ENCODE measurements at places on chromosomes 6 and 20. TPM values are rescaled to one million over a fixed set of nuclear protein-coding genes. Genes with fewer than 3 reads are reported as not detected.

Gene SCUBE3
- 0.70 TPM for total RNA-seq

Gene ZC2HC1B
- not detected for total RNA-seq

Gene MYH7B
- total RNA-seq = 0.10 TPM

Gene F13A1
- total RNA-seq = 11.4 TPM

Gene CRYBG1
- 19.3 TPM for total RNA-seq

Gene OPRM1
- total RNA-seq = not detected

Gene LGSN
- total RNA-seq = 0.45 TPM

Gene GPR31
- total RNA-seq = not detected

Gene WTAP
- total RNA-seq = 108 TPM

Gene CPXM1
- total RNA-seq = 29.3 TPM

Gene PHF1
- total RNA-seq = 46.7 TPM

Gene DYNLT2
- 3.3 TPM for total RNA-seq

Gene CLIC5
- total RNA-seq = not detected

Gene PTPRT
- total RNA-seq = not detected

Gene SLC17A3
- total RNA-seq = 0.27 TPM

Gene ZNF391
- total RNA-seq = 22.5 TPM

- DNase-seq = peak; percentile 35
Observed at GRCh38 chr6:155530219-155530834, 74.7 kb upstream of the NOX3 start.

- DNase-seq = no peak
Observed at GRCh38 chr20:39133201-39133600, 171.1 kb downstream of the DHX35 start.

GRCh38 chr20:19222520-19223040 is 10.1 kb downstream of the SLC24A3 start:
- DNase-seq = no peak

DNA sequence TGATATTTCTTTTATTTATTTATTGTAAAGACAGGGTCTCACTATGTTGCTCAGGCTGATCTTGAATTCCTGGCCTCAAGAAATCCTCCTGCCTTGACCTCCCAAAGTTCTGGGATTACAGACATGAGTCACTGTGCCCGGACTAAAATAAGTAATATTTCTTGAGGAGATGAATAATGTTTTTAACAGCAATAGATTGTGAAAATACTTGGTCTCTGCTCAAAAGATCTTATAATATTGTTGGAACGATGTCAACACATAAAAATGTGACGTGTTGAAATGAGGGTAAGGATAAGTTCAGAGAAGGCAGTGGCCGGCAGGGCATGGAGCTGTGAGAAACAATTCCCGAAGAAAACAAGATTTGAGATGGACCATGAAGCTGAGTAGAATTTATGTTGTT is 178.7 kb downstream of the GJA1 start:
- no peak for DNase-seq

DNA sequence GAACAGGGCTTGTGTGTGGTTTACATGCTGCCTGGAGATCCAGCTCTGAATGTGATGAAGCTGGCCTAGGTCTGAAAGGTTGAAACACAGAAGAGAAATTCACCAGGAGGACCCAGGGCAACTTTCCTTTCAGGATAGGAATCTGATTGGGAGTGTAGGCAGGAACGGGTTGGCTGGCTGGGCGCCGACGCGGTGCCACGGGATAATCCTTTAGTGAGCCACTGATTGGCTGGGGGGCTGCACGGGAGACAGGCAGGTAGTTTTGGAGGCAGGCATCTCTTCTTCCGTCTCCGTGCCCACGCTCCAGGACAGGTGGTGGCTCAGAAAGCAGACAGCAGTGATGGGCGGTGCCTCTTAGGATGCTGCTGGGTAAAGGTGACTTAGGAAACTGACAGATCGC is 294.6 kb downstream of the CDH4 start:
- DNase-seq = no peak

GRCh38 chr6:13769034-13769654 is 45.2 kb downstream of the MCUR1 start:
- DNase-seq = no peak

- DNase-seq = peak; percentile 88
Observed at GRCh38 chr20:50588034-50588736, 78.0 kb downstream of the PTPN1 start.

DNA sequence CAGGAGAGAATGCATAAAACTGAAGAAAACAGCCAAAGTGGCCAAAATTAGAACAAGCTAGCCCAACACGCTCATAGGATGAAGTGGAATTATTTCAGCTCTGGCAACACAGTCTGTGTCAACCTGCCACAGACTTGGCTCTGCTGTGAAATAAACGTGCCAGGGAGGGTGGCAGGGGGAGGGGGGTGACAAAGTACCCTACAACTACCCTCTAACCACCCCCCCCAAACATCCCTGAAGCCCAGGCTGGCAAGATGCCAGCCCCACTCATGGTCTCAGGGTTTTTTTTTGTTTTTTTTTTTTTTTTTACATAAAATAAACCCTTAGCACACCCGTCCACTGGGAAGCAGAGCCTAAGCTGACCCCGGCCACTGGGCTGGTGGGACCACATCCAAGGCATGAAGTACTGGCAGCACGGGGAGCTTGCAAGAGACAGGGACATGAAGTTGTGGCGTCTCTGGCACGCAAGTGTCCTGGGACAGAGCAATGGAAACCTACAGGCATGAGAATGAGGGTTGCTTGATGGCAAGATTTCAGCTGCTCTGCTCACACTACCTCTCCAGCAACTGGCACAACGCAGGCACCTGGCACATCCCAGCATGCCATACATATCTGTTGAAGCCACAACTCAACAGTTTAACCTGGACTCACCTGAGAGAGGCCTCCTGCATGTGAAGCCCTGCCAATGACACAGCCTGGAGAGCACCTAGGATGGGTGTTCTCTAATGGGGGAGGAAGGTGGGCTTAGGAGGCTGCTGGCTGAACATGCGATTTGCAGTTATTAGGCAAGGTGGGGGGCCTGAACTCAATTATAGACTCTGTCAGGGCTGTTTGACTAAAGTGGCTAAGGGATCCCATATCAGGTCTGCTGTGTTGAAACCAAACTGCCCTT is 76.4 kb downstream of the TRAM2 start:
- no peak for DNase-seq

- no peak for DNase-seq
Observed at GRCh38 chr20:47659904-47660601, 125.2 kb downstream of the SULF2 start.

DNA sequence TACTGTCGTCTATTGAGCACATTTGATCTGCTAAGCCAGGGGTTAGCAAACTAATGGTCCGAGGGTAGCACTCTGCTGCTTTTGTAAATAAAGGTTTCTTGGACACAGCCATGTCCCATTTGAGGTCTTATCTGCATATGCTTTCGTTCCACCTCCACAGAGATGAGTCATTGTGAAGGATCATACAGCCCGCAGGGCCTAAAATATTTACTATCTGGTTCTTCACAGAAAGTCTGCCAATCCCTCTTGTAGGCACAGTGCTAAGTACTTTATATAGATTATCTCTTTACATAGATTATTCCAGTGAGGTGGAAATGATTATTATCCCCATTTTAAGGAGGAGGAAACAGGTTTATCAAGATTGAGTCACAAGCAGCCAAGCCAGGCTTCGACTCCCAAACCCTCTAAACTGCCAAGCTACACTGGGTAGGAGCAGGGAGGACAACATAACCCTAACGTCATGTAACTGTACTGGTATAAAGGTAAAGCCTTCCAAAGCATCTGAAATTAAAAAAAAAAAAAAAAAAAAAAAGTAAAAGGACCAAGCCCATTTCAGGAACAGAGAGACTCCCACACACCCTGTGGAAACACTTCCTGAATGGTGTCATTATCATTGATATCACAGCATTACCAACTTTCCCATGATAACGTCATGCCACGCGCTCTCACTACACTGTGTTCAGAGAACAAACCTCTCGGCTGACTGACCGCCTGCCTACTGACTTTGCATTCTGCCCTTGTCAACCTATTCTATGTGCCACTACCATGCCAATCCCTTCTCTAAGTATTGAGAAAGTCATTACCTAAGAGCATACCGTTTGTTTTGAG is 101.0 kb downstream of the KIF16B start:
- no peak for DNase-seq

DNA sequence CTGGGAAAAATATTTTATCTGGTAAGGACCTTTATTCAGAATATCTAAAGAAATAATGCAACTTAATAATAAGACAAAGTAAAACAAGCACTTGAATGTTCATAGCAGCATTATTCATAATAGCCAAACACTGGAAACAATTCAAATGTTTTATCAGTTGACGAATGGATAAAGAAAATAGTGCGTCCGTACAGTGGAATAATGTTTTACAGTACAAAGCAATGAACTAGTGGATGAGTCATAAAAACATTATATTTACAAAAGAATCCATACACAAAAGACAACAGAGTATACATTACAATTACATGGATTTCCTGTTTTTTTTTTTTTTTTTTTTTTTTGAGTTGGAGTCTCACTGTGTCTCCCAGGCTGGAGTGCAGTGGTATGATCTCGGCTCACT is 12.7 kb downstream of the SMAP1 start:
- DNase-seq = no peak

DNA sequence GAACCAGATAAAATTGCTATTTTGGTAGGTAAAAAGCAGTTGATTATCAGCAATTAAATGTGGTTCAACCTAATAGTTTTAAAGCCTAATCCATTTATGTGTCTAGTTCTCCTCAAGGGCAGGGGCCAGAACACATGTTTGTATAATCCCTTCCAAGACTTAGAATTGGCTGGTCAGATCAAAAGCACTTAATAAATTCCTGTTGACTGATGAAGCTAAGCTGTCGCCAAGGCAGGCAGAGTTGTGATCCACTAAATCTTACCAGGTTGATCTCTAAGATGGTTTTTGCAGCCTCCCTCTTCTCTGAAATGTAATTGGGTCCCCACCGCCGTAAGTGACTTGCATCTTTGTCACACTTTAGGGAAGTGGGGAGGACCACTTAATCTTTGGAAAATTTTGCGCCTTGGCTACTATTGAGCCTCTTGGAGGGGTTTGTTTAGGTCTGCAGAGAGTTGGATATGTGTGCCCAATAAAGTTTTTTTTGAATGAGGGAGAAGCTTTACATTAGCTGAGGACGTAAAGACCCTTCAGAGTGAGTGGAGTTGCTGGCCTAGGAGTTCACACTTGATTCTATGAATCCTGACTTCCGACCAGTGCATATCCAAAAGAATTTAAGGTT is 65.9 kb downstream of the PHF20 start:
- no peak for DNase-seq

DNA sequence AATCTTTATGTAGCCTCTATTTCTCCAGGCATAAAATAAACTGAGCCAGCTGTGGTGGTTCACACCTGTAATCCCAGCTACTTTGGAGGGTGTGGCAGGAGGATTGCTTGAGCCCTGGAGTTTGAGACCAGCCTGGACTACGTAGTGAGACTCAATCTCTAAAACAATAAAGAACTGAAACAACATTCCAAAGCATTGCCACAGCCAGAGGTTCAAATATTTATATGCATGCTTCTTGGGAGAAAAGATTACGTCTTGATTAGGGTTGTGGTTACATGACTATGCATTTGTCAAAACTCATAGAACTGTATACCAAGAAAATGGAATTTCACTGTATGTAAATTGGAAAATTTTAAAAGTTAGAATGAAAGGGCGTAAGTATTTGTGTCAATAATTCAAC is 27.7 kb upstream of the PAX1 start:
- DNase-seq = no peak

- DNase-seq = no peak
Observed at GRCh38 chr6:56875961-56876360, 78.9 kb upstream of the BEND6 start.

- DNase-seq = no peak
Observed at GRCh38 chr20:4817230-4817671, 95.5 kb downstream of the PRND start.

GRCh38 chr6:95543798-95544197 is 33.5 kb upstream of the MANEA start:
- DNase-seq = no peak

DNA sequence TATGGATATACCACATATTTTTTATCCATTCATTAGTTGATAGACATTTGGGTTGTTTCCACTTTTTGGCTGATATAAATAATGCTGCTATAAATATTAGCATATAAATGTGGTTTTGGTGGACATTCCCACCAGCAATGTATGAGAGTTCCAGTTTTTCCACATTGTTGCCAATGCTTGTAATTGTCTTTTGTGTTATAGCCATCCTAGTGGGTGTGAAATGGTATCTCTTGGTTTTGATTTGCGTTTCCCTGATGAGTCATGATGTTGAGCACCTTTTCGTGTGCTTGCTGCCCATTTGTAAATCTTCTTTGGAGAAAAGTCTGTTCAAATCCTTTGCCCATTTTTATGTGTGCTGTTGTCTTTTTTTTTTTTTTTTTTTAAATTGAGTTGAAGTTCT is 54.4 kb downstream of the DHX35 start:
- no peak for DNase-seq

DNA sequence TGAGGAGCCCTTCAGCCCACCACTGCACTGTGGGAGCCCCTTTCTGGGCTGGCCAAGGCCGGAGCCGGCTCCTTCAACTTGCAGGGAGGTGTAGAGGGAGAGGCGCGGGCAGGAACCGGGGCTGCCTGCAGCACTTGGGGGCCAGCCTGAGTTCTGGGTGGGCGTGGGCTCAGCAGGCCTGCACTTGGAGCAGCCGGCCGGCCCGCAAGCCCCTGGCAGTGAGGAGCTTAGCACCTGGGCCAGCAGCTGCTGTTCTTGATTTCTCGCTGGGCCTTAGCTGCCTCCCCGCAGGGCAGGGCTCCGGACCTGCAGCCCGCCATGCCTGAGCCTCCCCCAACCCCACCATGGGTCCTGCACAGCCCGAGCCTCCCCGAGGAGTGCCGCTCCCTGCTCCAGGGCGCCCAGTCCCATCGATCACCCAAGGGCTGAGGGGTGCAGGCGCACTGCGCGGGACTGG is 101.7 kb upstream of the ADGRB3 start:
- DNase-seq = no peak

DNA sequence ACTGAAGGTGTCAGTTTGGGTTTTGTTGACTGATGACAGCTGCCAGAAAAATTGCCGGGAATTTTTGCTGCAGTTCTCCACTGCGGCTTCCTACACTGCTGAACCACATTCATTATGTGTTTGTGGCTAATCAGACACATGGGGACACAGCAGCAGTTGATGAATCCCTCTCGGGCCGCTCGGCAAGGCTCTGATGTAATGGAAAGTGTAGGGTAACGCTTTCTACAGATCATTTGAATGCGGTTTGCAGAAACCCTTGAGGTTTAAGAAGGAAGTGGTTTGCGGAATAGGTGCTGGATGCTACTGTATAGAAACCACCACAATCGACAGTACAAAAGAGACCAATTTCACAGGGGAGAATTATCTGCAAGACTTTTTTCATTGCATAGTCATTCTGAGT is 138.7 kb upstream of the SASH1 start:
- DNase-seq = no peak

GRCh38 chr6:135258970-135259369 is 77.9 kb downstream of the MYB start:
- DNase-seq = no peak

DNA sequence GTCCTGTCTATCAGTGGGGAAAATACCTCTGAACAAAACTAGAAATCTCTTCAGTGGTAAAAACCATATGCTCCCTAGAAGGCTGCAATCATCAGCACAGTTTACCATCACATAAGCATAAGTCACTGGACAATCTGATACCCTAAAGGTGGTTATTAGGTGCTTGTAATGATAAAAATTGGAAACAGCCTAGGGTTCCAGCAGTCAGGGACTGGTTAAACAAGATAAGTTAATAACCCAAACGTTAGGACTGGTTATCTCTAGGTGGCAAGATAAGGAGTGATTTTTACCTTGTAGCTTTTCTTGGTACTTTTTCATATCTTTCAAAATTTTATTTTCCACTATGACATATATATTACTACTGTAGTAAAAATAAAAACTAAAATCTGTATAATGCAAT is 11.0 kb downstream of the ECI2 start:
- DNase-seq = no peak
